ENCODE measurements at places on chromosomes 7 and 10. TPM values are rescaled to one million over a fixed set of nuclear protein-coding genes. Genes with fewer than 3 reads are reported as not detected.

TEX36 gene
- total RNA-seq, result not detected

CCDC3 gene
- 25.8 TPM for total RNA-seq

DNA sequence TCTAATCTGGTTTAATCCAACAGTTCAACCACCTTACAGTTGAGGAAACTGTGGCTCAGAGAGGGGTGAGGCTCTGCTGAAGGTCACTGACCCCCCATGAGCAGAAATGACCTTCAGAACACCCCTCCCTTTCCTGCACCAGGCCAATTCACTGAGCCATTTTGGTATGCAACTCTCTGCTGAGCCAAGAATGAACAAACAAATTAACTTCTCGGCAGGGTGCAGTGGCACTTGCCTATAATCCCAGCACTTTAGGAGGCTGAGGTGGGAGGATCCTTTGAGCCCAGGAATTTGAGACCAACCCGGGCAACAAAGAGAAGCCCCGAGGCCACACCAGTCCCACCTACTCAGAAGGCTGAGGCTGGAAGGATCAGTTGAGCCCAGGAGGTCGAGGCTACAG, 29.8 kb downstream of the PDGFA start:
- peaks cover 12% of the 10 kb centered on the region for H3K27me3 ChIP-seq
- DNase-seq, result no peak
- H3K27ac ChIP-seq, result no peak overlapping the region

MSMB gene
- not detected for total RNA-seq
